Right ventricle myocardium inferior (tissue), 1 donor: ENCODE measurements at places on chromosomes 2 and 18.

- DNase-seq: no peak
Measured at GRCh38 chr2:118807668-118808428, 39.6 kb downstream of the EN1 start.

GRCh38 chr2:101864426-101864825, 127.3 kb upstream of the IL1R2 start:
- DNase-seq: no peak

- DNase-seq: no peak
Measured at GRCh38 chr18:49857708-49858107, 44.4 kb upstream of the ACAA2 start.

DNA sequence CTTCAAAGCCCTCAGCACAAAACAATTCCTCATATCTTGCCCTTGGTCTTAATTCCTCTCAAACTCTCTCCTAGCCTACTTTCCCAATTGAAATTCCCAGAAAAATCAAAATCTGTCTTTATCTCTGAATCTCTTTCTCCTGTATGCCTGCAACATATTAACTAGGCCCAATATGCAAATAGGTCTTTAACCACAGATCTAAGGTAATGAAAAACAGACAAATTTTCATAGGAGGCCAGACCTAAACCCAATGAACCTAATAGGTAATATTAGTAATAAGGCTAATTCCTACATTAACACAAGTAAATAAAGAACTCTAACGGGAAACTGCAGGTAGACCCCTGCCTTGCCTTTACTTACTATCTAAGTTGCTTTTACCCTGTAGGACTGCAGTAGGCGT, 41.4 kb downstream of the WDR33 start:
- DNase-seq: no peak

DNA sequence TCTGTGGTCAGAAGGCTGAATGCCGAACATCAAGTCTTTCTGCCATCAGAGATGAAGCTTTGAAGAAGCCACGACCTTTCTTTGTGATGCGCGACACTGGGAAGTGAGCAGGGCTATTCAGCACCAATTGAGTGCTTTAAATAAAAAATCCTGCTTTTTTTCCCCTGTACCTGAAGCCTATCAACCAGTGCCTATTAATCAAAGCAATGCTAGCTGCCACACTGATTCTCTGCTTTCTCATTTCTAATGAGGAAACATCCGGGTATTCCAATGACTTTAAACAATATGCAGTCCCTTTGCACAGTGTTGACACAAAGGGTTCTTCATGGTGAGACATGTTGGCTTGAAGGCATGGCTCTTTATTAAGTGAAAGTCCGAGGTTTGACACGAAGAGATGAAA, 88.0 kb downstream of the GALR1 start:
- DNase-seq: no peak

DNA sequence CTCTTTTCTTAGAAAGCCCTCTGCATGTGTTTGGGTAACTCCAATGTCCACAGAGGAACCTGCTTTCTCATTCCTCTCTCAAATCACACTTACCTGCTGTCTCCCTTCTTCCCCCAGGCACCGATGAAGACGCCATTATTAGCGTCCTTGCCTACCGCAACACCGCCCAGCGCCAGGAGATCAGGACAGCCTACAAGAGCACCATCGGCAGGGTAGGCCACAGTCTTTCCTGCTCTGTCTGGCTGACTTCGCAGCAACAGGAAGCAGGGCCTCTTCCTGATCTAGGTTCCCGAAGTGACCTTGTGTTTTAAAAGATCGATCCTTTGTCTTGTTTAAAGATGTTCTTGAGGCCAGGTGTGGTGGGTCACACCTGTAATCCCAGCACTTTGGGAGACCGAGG, 25.0 kb upstream of the GMCL1 start:
- no peak for DNase-seq

DNA sequence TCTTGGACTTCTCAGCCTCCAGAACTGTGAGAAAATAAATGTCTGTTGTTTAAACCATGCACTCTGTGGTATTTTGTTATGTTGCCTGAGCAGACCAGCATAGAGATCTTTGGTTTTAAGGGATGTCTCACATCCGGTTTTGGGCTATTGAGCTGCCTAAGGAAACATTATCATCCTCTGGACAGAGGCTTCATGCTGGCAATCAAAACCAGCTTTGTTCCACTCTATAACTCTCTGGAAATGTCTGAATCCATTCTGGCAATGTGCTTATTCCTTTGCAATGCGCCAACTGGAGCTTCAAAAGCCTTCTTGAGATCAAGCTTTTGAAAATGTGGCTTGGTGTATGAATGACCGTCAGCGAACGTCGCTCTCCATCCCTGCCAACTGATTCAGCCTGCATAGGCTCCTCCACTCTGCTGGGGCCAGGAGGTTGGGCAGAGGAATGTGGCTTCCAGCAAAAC, 183.6 kb upstream of the MGAT5 start:
- DNase-seq: no peak

GRCh38 chr18:25144820-25145219, 207.1 kb downstream of the ZNF521 start:
- no peak for DNase-seq

DNA sequence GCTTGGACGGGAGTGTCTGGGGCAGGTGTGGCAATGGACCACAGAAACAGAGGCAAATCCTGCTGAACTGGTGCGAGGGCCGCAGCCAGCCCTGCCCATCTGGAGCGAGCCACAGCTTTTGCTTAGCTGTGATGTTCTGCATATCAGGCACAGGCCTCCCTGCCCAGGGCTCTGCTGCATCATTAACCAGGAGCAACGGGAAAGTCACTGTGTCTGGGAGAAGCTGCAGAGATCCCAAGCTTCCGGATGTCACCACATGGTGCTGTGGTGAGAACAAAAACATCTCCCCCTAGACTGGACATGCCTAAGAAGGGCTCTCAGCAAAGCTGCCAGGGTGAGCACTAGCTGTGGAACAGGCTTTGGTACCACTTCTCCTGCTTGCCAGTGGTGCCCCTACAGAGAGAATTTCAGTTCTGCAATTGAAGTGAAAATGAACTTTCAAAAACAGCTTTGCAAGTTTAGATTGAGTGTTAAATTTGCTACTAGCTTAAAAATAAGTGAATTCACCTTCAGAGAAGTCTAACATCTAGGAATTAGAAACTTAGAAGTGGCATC, 172.9 kb upstream of the MYT1L start:
- no peak for DNase-seq

- DNase-seq: no peak
Measured at GRCh38 chr2:42141687-42142546, 27.2 kb upstream of the EML4 start.

DNA sequence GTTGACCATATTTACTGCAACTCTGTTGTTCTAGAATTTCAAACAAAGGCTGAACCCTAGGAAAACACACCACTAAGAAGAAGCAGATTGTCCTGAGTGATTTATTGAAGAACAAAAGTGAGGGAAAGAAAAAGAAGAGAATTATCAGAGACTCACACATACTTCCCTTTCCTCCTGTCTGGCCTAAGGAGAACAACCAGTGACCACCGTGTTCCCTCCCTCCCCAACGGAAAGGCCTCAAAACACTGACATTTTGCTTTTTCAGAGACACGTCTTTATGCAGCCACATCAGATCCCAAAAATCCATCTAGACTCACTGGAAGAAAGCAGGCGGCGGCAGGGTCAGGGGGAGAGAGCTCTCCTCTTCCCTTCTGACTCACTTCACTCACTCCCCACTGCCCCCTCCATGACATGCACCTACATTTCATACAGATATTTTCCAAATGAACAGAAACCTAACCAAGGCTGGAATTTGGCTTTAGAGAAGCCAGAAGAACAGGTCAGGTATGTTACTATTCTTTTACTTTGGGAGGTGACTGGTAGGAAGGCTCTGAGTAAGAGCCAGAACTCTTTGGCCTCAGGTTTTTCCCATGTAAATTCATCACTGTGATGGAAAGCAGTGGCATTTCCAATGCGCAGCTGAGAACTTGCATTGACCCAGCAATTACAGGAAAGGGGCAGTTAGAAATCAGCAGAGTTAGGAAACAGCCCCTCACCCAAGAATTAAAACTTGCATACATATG, 169.9 kb downstream of the BCL11A start:
- DNase-seq: no peak

DNA sequence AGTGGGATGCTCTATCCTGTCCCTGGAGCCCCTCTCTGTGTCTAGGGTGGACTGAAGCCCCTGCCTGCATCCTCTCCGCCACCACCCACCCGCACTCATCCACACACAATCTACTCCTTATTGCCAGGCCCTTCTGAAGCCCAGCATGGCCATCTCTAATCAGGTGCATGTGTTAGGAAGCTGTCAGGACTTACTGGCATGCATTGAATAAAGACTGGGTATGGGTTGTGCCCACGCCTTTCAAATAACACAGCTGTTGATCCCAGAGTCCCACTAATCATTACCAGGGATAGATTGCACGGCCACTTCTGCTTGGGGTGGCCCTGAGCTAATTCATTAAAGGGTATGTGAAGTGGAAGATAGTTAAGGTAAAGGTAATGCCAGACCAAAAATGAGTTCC, 88.4 kb downstream of the CABLES1 start:
- DNase-seq: no peak

GRCh38 chr18:10798727-10799550, 273.1 kb downstream of the NAPG start:
- no peak for DNase-seq

DNA sequence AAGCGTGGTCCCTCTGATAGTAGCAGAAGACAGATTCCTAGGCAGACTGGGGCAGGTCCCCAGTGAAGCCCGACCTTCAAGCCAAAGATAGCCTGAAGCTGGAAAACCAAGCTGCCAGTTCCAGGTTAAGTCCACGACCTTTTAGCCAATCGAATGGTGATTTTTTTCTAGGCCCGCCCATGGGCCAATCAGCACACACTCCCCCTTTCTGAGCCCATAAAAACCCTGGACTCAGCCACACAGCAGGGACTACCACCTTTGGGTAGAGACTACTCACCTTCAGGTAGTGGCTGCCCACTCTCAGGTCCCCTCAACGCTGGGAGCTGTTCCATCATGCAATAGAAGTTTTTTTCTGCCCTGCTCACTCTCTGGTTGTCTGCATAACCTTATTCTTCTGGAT, 14.5 kb upstream of the ADI1 start:
- DNase-seq: no peak

GRCh38 chr18:7173216-7173615, 55.6 kb upstream of the LAMA1 start:
- no peak for DNase-seq

GRCh38 chr2:100070078-100070477, 72.3 kb downstream of the AFF3 start:
- DNase-seq: no peak

GRCh38 chr2:223930103-223930976, 14.8 kb downstream of the WDFY1 start:
- peak; percentile 84 for DNase-seq

DNA sequence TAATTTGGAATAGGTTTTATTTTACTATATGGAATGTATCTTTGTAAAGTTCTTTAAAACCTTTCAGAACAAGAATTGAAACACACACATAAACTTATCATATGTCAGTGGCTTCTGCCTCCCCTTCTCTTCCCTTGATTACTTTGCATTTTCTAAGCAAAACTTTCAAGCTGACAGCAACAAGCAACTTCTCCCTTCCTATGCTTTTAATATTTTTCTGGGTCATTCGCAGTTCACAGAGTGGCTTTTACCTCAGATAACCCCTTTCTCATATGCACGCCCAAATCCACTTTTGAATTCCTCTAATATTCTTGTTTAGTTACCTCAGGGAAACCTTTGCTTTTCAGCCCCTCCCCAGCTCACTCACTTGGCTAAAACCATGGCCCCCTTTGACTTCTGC, 36.7 kb upstream of the CDC42EP3 start:
- no peak for DNase-seq

- no peak for DNase-seq
Measured at GRCh38 chr2:52115750-52116149, 1083.8 kb upstream of the NRXN1 start.

DNA sequence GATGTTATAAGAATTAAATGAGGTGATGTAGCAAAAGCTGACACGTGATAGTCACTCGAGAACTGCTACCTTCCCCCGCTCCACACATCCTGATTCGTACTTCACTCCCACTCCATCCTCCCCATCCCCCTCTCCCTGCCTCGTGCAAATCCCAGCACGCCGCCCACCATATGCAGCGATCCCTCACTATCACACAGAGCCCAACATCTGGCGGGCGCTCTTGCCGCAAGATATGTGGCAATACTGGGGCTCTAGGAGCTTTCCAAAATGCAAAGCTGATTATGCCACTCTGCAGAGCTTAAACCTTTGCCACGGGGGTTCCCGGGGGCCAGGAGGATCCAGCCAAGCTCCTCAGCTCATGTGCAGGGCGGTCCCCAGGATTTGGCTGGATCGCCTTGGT, 37.4 kb downstream of the DNMT3A start:
- no peak for DNase-seq

DNA sequence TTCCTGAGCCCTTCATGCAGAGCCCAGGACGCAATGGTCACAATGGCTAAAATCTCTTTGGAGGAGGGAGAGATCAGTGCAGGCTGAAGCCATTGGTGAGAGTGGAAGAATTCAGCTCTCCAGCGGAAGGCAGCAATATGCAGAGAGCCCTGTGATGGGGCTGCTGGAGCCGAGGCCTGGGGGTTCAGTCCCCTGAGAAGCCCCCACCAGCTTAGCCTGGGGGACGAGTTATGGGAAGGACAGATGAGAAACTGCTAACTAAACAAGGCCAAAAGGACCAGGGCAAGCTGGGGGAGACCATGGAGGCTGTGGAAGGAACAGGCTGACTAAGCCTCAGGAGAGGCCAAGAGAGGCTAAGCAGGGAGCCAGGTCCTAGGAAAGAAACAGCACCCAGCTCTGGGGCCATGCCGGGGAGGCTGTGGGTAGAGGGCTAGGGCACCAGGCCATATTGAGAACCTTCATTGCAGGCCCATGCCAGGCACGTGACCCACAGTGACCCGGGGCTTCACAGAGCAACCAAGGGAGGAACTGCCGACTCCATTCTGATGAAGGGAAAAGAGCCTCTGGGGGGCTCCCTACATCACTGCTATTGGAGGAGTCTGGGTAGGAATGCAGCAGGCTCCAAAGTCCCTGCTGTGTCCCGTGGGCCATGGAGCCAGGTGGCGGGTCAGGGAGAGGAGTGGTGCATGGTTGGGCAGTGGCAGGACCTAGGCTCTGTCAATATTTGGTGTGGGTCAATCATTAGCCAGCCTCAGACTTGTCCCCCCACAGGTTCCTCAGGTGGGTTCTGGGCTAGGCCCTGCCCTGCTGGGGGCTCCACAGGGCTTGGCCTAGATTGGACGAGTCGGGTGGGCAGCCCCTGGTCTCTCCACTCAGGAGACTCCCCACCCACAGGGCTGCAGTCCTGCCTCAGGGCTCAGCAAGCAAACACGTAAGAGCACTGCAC, 19.8 kb downstream of the PROC start:
- DNase-seq: no peak

- DNase-seq: no peak
Measured at GRCh38 chr2:188940171-188940570, 34.0 kb upstream of the COL3A1 start.

- DNase-seq: peak; percentile 72
Measured at GRCh38 chr18:35267809-35268208, 22.2 kb downstream of the ZSCAN30 start.

GRCh38 chr2:71277536-71278103, 50.7 kb upstream of the PAIP2B start:
- DNase-seq: peak; percentile 79

- DNase-seq: no peak
Measured at GRCh38 chr18:24731158-24731557, 270.7 kb downstream of the HRH4 start.
